Activated CD4-positive, alpha-beta T cell treated with anti-CD3 and anti-CD28 coated beads, Interleukin-10, Interleukin-2, amounts not matched to agents 100 ng/mL and 50 ng/mL, durations not matched to agents 16 hours and 8 hours (primary cell): ENCODE measurements at places on chromosomes 2 and 18.

DNA sequence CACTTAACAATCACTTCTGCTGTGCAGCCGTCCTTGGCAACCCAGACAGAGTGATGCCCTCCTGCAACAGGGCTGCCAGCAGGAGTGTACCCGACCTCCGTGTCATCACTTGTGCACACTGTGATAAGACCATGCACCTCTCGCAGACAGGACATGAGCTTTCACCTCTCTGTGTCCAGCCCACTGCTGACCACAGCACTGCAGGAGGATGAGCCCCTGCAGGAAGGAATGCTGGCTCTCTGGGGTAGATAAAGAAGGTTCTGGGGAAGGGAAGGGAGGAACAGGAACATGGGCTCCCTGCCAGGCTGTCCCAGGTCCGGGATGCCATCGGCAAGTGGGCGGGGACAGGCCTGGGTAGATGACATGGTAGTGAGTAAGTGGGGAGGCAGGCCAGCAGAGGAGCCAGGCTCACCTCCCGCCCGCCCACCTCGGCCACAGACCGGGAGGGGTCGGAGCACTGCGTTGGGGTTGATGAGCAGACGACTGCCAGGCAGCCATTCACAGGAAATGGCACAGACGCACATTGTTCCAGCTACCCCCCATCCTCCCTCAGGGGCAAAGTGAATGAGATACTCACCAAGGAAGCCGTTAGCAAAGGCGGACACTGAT, 18.6 kb upstream of the COL6A3 start:
- DNase-seq = peak; percentile 87

- DNase-seq = peak; percentile 61
These were observed 21.3 kb downstream of the MALT1 start for GRCh38 chr18:58692422-58693185.

- peak; percentile 8 for DNase-seq
These were observed 79.7 kb downstream of the EHBP1 start for GRCh38 chr2:62785216-62785615.

DNA sequence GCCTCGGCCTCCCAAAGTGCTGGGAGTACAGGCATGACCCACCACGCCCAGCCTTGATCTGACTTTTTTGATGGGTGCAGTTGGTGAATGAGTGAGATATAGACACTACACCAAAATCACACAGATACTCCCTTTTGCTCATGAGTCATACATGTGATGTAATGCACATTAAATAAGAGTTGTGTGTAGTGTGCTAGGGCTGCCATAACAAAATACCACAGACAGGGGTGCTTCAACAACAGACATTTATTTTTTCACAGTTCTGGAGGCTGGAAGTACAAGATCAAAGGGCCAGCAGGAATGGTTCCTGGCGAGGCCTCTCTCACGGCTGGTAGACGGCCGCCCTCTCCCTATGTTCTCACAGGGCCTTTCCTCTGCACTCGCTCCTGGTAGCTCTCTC, 46.6 kb downstream of the GBX2 start:
- no peak for DNase-seq

DNA sequence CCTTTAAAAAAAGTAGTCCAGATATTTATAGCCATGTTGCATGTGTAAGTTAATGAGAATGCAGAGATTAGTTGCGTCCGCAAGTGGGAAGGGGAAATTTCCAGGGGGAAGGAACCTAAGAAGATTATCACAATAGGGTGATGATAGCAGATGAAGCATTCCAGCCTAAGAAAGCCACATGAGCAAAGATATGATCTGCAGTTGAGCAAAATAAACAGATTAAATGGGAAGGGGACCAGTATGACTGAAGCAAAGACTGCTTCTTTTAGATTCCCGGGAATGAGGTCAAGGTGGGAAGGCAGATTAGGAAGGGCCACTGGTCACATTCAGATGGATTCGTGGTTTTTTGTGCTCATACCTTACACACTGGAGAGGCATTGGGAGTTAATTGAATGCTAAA, 154.6 kb upstream of the CDH2 start:
- no peak for DNase-seq

GRCh38 chr2:180006231-180006630, 866 bp downstream of the CWC22 start:
- DNase-seq = no peak

GRCh38 chr2:196248467-196249094, 77.2 kb upstream of the STK17B start:
- DNase-seq = no peak

GRCh38 chr2:180446492-180446891, 439.4 kb upstream of the CWC22 start:
- DNase-seq = no peak

DNA sequence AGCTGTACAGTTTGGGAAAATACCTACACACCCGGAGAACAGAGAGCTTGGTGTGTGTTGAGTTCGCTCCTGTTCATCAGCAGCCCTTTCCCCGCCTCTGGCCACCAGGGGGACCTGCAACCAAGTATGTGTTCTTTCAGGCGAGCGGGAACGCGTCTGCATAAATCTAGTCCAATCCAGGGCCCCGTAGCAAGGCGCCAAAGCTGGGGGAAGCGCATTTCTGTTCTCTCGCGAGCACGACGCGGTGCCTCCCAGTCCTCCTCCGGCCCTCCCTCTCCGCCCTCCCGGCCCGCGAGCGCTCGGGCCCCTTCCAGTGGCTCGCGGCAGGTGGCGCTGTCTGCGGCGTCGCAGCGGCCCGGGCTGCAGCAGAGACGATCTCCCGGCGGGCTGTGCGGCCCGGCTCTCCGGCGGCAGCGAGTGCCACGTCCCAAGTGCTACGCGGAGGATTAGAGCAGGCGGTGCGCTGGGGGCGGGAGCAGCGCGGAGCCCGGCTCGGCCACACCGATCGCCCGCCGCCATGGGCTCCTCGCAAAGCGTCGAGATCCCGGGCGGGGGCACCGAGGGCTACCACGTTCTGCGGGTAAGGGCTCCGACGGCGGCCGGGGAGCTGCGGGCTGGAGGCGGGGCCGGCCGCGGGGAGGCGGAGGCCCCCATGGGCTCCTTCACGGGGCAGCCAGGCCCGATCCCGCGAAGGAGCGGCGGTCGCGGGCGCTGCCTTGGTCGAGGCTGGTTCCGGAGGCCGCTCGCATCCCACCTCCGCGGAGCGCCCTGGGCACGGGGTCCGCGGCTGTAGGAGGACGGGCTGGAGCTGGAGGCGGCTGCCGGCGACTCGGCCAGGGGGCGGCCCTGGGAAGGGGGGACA, at the start of gene GORASP2:
GORASP2 (plus strand) TSS at position 430 of the 862 bp plus-strand sequence; CDS start at position 518, 88 bp downstream.
- DNase-seq = peak; percentile 99

GRCh38 chr2:133884739-133885381, 316.6 kb upstream of the NCKAP5 start:
- no peak for DNase-seq

DNA sequence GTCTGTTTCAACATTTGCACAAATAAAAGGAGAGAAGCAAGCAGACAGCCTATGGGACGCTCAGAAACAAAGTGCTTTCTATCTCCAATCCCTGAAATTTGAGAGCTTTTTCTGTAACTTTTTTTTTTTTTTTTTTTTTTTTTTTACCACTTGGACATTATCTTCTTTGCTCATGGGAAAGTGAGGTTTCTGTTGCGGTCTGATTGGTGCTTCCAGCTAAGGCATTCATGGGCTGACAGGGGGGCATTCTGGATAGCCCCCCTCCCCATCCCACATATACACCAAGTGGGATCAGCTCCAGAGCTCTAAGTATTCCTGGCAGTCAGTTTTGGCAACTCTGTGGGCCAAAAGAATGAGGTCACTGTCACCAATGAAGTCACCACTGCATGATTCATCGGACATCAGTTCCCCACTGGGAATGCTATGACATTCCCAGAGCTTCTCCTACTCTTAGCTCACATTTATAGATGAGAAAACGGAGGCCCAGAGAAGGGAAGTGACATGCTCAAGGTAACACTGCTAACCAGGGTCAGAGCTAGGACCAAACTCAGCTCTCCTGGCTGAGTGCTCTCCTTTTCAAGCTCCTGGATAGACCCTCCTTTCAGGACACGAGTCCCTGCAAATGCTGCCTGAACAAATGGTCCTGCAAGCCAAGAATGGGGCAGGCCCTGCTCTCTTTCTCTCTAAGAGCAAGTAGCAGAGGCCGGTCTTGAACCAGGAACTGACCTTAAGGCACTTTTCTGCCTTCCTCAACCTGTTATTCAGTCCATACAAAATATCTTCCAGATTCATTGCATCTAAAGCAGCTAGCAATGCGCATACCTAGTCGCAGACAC, 61.3 kb downstream of the TMEM247 start:
- no peak for DNase-seq

- DNase-seq = no peak
These were observed 151.4 kb downstream of the LRRTM1 start for GRCh38 chr2:80153151-80153550.

GRCh38 chr2:233351423-233351822, 2.9 kb upstream of the DGKD start:
- DNase-seq = no peak

DNA sequence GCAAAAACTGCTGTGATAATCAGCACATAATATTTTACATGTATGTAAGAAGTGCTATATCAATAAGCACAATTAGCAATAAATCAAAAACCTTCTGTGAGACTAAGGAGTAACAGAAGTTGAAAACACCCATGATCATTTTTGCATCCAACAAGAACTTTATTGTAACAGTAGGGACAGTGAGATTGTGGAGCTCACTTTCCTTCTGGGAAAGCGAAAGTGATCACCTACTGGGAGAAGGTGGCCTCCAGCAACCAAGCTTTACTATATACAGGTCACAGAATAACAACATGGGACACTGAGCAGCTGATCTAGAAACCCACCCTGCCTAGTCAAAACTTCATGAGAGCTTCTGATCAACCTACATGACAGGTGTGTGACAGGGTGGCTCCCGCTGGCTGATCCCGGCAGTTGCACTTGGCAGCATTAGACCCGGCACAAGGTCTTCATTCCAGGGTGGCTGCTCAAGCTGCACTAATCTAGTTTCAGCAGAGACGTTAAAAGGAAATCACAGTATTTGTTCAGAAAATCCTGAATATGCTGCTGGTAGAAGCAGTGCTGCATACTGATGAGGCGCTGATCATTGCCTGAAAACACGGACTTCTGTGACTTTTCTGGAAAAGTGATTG, 63.5 kb upstream of the ARL5A start:
- DNase-seq = no peak

DNA sequence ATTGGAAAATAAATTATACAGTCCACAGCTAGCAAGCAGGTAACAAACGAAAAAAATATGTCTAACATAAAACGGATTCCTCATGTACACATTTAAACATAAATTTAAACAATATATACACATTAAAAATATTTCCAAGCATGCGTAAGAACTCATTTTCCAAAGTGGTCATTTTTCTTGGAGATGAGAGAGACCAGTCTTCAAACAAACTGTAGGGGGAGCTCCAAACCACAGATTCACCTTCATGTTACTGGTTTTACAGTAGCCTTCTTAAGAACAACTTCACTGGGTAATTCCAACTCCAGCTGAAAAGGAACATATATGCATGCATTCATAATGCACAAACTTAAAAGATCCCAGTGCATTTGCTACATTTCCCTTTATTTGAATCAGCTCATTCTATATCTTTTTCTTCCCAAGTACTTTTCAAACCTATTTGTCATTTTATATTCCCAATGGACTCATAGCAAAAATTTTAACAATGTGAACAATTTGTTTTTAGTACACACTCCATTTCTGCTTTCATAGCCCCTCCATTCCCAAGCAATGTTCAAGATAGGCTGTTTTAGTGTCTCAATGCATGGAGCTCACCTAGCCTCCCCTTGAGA, 4.7 kb upstream of the STAMBP start:
- peak; percentile 70 for DNase-seq

DNA sequence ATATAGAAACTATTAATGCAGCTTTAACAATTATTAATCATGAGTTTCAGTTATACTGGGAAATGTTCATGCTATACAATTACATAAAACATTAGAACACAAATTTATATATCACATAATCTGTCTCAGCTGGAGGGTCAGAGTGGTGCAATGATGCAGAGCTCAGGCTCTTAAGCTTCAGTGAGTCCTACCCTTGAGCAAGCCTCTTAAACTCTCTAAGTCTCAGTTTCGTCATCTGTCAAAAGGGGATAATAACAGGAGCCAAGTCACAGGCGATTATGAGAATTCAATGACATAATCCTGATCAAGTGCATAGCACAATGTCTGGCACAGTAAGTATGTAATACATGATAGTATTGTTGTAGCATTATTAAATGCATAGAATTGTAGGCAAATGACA, 46.0 kb downstream of the LAMA1 start:
- DNase-seq = no peak

GRCh38 chr18:26488417-26489009, 59.8 kb downstream of the KCTD1 start:
- DNase-seq = no peak

DNA sequence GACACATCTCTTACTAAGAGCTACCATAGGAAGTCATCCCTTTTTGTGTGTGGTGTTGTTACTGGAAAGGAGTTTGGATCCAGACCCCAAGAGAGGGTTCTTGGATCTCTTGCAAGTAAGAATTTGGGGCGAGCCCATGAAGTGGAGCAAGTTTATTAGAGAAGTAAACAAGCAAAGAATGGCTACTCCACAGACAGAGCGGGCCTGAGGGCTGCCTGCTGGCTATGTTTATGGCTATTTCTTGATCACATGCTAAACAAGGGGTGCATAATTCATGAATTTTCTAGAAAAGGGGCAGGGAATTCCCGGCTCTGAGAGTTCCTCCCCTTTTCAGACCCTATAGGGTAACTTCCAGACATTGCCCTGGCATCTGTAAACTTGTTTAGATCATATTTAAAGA, 30.6 kb upstream of the PXDN start:
- no peak for DNase-seq

GRCh38 chr2:226802573-226802972, 3.0 kb upstream of the IRS1 start:
- peak; percentile 78 for DNase-seq

DNA sequence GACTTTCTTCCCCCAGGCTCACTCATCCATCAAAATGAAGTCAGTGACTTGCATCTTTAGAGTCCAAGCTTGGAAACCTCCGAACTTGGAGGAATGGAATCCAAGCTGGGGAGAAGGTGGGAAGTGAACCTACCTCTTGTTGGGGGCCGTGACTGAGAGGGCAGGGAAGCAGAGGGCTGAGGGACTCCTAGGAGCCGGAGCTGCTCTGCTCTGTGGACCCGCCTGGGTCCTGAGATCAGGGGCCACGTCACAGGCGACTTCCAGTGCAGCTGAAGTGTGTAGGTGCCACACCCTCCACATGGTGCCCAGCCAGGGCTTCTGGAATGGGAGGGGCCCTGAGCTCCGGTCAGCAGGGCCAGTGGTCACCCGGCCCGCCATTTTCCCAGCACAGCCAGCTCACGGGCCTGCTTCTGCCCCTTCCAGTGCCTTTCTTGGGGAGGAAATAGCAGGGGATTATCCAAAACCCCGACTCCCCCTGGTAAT, 63.4 kb upstream of the OTOS start:
- DNase-seq = no peak

DNA sequence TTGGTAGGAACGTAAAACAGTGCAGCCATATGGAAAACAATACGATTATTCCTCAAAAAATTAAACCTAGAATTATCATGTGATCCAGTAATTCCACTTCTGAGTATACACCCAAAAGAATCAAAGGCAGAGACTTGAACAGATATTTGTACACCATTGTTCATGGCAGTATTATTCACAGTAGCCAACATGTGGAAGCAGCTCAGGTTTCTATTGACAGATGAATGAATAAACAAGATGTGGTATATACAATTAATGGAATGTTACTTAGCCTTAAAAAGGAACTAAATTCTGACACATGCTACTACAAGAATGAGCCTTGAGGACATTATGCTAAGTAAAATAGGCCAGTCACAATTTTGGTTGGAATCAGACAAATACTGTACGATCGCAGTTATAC, 14.2 kb upstream of the RTTN start:
- no peak for DNase-seq

GRCh38 chr2:45904267-45904945, 252.9 kb downstream of the PRKCE start:
- peak; percentile 80 for DNase-seq

- DNase-seq = no peak
These were observed 7.3 kb upstream of the WDR33 start for GRCh38 chr2:127818241-127818640.
